Stimulated activated CD8-positive, alpha-beta memory T cell treated with anti-CD3 and anti-CD28 coated beads, Interleukin-15, amount 100 ng/mL, for 4 hours (primary cell): ENCODE measurements at places on chromosomes 1 and 21.

GRCh38 chr1:155241069-155241679 is 14.1 kb downstream of the ENTREP3 start:
- no peak for DNase-seq

- DNase-seq = no peak
These were observed 27.8 kb downstream of the IGFN1 start for GRCh38 chr1:201218409-201218808.

- no peak for DNase-seq
These were observed 5.9 kb downstream of the MAP7D1 start for GRCh38 chr1:36161641-36162531.

GRCh38 chr1:149934356-149934755 is 2.3 kb downstream of the MTMR11 start:
- DNase-seq = no peak

DNA sequence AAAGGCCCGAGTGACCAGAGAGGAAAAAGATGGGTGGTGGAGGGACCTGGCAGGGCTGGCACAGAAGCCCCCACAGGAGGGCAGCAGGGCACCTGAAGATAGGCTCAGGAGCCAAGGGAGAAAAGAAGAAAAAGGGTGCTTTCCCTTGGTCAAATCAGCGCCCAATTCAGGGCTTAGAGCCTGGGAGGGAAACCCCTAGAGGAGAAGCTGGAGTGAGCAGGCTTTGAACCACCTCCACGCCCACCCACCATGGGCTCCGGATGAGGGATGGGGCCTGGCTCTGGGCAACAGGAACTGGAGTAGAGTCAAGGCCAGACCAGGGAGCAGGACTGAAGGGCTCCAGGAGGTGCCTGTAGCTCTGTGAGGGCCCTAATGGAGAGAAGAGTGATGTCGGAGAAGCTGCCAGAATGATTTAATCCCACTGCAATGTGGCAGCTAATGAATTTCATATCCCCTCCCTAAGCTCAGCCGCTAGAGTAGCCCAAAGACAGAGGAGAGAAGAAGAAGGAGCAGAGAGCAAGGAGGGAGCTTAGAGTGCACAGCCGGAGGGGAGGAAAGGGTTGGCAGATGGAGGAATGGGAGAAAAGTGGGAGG is 12.0 kb upstream of the PRELP start:
- DNase-seq = no peak

DNA sequence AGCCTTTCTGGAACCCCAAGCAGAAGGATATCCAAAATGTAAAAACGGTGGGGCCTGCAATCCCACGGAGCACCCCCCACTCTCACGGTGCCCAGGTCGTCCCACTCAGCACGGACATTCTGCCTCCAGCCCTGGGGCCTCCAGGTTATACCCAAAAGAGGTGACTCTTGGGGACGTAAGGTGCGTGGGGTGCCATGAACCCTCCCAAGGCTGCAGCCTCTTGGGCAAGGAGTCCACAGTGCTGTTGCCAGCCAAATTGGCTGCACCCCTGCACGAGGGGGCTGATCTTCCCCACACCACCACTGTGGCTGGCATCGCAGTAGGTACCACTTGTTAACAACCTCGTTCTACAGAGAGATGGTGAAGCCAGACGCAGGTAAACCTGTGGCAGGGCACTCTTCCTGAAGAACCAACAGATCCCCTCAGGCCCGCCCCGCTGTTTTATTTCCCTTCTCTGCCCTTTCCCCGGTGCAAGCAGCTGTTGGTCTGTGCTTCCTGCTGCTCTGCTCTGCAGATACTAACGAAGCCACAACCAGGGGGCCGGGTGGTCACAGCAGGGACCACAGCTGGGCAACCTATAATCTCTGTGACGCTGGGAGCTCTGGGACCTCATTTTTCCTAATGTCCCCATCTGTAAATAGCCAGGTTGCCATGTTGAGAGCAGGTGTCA is 8.7 kb downstream of the TFF3 start:
- no peak for DNase-seq

DNA sequence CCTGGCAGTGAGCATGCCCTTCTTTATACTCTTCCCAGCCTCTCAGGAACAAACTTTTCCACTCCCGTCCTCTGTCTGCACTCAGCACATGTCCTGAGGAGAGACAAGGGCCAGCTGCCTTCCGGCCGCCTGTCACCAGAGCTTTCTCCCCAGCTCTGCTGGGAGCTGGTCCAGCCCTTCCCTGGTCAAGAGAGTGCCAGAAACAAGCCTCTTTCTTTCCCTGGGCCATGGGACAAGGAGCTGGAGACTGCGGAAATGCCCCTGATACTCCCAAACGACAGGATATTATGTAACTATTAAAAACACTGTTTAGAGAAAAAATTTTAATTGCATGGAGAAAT is 10.4 kb downstream of the LAMB3 start:
- no peak for DNase-seq

DNA sequence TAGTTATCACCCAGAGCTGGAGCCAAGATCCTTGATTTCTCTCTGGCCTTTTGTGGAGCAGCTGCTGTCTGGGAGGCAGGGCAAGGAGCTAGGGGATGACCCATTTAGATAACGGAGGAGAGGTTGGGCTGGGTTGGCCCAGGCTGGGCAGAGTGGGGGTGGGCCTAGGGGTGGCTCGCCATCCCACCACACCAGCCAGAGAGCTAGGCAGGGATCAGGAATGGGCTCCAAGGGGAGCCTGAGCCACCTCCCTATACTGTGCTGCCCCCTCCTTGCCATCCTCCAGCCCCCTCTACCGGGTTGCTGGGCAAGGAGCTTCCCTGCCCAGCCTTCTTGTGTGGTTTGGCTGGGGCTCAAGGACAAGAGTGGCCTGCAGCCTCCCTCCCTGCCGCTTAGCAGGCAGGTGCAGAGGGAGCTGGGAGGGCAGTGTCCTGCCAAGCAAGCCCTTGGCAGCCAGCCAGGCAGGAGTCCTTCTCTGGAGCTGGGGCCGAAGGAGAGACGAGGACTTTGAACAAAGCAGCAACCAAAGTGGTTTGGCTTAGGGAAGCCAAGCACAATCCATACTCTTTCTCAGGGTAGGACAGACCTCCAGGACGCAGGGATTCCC is 4.1 kb downstream of the NUAK2 start:
- DNase-seq = no peak

- no peak for DNase-seq
These were observed 9.2 kb upstream of the LINGO4 start for GRCh38 chr1:151814426-151814825.

GRCh38 chr1:178932552-178932906 is 61.7 kb upstream of the ANGPTL1 start:
- no peak for DNase-seq

GRCh38 chr1:214551436-214552173 is at the start of gene PTPN14:
Gene PTPN14, minus strand, starts transcription at chr1:214551602. Its CDS starts 86,799 bp downstream, at chr1:214464803.
- no peak for DNase-seq

- no peak for DNase-seq
These were observed 14.7 kb downstream of the CR1L start for GRCh38 chr1:207659545-207660153.

- no peak for DNase-seq
These were observed 433.3 kb downstream of the RPS6KC1 start for GRCh38 chr1:213484333-213484732.

DNA sequence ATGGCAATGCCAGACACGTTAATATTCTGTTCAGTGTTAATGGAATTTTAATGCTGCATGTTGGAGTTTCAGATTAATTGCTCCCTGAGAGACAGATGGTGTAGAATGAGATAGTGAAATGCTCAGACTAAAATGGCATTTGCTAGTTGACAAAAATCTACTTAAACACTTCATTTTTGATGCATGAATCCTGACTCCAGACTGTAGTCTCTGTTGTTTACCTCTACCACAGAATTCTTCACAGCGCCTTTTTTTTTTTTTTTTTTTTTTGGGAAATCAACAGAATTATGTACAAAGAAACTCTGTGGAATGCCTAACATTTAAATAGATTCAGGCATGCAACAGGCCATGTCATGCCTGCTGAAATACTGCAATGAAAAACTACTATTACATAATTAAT is 111.3 kb downstream of the PLPPR5 start:
- no peak for DNase-seq

DNA sequence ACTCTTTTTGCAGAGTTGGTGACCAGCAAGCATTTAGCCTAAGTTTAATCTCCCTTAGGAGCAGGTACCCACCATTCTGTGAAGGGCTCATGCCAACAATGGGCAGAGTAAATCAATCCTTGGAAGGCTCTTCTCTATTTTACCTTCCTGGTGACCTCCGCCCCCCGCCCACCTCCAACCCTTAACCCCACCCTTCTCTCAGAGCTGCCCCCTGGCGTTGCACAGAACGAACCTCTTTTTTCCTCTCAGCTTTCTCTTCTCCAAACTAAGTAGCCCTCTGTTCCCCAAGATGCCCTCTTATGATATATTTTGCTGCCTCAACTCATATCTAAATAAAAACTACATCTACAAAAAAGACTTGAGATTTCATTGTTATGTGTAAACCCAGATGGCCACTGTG is 186.8 kb downstream of the SEC16B start:
- DNase-seq = no peak

- no peak for DNase-seq
These were observed 14.8 kb downstream of the ALX3 start for GRCh38 chr1:110055493-110056284.

GRCh38 chr21:31659286-31659535 is 282 bp upstream of the SOD1 start:
- no peak for DNase-seq

DNA sequence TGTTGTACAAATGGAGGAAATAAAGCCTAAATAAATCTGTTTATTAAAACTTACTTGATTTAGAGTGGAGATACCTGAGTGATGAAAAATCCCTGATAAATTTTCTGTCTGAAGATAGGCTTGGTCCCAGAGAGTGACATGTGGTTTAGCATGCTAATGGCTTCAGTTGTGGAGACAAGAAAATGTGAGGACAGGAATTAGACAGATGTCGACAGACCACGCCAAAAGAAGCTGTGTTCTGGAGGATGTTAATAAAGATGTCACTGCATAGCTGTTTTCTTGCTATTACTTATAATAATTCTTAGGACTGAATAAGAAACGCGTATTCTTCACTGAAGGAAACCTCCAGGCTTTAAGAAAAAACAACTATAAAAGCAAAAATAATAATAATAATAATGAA is 154.9 kb downstream of the OLFM3 start:
- DNase-seq = no peak

DNA sequence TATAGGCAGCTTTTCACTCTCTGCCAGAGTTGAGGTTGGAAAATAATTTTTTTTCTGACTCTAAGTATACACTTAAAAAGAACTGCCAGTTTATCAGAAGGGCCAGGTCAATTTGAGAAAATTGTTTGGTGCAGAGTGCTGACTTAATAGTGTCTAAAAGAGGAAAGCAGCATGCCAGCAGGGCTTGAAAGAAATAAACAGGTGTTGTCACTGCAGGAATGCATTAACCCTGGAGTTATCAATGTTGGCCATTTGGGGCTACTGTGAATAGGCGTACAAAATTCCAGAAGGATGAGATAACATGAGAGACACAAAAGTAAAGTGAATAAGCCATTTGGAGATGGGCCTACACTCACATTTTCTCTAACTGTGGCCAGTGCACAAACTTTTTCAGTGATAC is 220.6 kb upstream of the PLD5 start:
- no peak for DNase-seq

DNA sequence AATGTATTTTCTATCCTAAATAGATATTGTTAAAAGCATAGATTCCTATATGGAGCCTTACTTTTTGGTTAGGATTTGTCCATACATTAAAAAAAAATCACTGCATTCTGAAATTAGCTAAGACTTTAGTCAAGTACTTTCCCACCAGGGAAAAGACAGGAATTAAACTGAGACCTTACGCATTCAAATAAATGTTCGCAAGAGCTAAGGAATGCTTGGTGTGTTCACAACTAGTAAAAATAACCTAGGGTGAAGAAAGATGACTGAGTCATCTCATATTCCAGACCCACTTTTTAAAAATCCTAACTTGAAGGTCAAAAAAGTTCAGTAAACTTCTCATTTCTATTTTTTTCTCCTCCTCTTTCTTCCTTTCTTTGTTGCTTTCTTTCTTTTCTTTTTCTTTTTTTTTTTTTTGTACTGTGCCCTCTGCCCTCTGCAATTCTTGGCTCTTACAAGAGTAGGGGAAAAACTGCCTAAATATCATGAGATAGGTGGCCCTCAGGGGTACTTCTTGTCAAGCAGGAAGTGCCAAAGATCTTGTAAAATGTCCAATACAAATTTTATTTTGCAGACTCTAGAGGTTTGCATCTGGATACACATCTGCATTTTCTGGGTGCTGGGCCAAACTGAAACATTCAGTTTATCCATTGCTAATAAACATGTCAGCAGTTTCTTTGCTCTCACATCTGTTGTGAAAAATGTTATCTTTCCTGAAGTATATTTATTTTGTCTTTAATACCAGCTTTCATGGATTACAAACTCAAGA is 121.4 kb upstream of the GORAB start:
- DNase-seq = no peak

DNA sequence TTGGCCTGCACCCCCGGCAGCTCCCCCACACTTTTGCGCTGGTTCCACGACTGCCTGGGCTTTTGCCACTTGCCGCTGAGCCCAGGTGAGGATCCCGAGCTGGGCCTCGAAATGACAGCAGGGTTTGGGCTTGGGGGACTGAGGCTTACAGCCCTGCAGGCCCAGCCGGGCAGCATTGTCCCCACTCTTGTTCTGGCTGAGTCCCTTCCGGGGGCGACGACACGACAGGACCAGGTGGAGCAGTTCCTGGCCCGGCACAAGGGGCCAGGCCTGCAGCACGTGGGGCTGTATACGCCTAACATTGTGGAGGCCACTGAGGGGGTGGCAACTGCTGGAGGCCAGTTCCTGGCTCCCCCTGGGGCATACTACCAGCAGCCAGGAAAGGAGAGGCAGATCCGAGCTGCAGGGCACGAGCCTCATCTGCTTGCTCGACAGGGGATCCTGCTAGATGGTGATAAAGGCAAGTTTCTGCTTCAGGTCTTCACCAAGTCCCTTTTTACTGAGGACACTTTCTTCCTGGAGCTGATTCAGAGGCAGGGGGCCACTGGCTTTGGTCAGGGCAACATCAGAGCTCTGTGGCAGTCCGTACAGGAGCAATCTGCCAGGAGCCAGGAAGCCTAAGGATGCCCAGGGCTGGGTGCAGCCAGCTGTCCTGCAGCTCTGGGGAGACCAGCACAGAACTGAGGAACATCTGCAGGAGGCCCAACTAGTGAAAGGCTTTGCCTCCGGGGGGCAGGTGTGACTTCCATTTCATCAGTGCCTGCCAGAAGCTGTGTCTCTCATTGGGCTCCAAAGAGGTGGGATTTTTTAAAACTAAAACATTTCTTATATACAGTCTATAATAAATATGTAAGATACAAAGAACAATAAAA is 1.2 kb downstream of the HPDL start:
- DNase-seq = no peak
